Smooth muscle cell of bladder (primary cell): ENCODE measurements at places on chromosomes 3 and 15. TPM values are rescaled to one million over a fixed set of nuclear protein-coding genes. Genes with fewer than 3 reads are reported as not detected.

AMIGO3 gene
- not detected in 2 replicates for total RNA-seq

ADAMTSL3 gene
- 0.14 and 0.18 TPM in 2 replicates for total RNA-seq

EFHB gene
- total RNA-seq: 0.18 and 0.28 TPM in 2 replicates

FAM81A gene
- total RNA-seq: under 0.01 and 0.18 TPM in 2 replicates

ARHGEF3 gene
- 19.9 and 27.3 TPM in 2 replicates for total RNA-seq

SCG5 gene
- 9.1 and 13.7 TPM in 2 replicates for total RNA-seq

GP5 gene
- total RNA-seq: 0.09 and 0.14 TPM in 2 replicates

LIPC gene
- 1.3 and 2.1 TPM in 2 replicates for total RNA-seq

IQCF5 gene
- total RNA-seq: not detected in 2 replicates

CDC25A gene
- 1.00 and 1.3 TPM in 2 replicates for total RNA-seq

HMCES gene
- 15.8 and 16.1 TPM in 2 replicates for total RNA-seq

THOC7 gene
- total RNA-seq: 45.6 and 49.8 TPM in 2 replicates

MOBP gene
- total RNA-seq: 2.3 TPM in 1 of 2 replicates, not detected in the other

OXSM gene
- total RNA-seq: 10.5 and 10.8 TPM in 2 replicates

RLBP1 gene
- total RNA-seq: not detected in 2 replicates

ITIH4 gene
- total RNA-seq: 1.2 and 1.6 TPM in 2 replicates

ZMYND10 gene
- total RNA-seq: 0.28 and 1.1 TPM in 2 replicates

HMG20A gene
- 20.2 and 26.7 TPM in 2 replicates for total RNA-seq

SENP5 gene
- 38.5 and 46.2 TPM in 2 replicates for total RNA-seq

VIPR1 gene
- total RNA-seq: not detected in 2 replicates

GCSAM gene
- not detected in 2 replicates for total RNA-seq

FSIP1 gene
- 1.7 and 4.4 TPM in 2 replicates for total RNA-seq

CALML4 gene
- 1.1 and 1.4 TPM in 2 replicates for total RNA-seq
